ENCODE measurements at places on chromosomes 7 and 10.

DNA sequence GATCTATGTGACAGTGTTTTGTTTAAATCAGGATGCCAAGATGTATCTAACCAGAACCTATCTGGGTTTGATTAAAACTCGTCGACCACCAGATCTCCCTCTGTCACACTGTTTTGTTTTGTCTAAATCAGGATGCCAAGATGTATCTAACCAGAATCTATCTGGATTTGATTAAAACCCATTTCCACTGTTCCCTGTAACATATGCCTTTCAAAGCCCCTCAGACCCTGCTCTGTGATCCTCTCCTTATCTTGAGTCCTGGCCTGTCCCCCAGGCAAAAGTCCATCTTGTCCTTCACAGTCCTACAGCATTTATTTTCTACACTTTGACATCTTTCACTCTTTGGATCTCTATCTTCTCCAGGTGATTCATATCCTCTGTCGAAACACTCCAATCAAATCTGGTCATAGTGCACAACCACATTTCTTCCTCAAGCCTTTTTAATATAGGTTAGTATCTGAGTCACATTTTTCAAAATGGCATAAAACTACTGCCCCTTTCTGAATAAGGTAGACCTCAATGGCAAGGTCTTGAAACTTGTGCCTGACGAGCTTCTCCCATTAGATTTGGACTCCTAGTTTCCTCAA, 32.5 kb downstream of the ERLIN1 start:
- DNase-seq = no peak

GRCh38 chr10:77667426-77668324, 30.1 kb upstream of the KCNMA1 start:
- DNase-seq = no peak

DNA sequence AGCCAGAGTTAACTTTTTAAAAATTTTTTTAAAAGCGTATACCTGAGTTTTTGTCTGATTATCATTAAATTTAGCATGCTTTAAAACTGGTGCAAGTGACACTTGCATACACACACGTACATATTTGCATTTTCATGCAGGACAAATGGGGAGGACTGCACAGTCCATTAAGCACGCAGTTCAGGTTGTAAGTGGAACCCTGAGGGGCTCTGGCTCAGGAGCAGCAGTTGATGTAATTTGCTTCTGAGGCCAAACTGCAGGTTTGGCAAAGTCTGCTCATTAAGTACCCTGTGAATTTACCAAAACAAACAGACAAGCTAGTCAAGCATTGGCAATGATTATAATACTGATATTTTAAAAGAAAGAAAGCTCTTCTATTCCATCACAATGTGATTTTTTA, 215.8 kb upstream of the PFKP start:
- DNase-seq = no peak

GRCh38 chr10:98611436-98611835, 164.7 kb upstream of the HPS1 start:
- no peak for DNase-seq

GRCh38 chr7:30846378-30846777, 65.3 kb upstream of the AQP1 start:
- no peak for DNase-seq

- DNase-seq = peak; percentile 95
Observed at GRCh38 chr10:17038627-17039026, 91.0 kb downstream of the CUBN start.

GRCh38 chr10:7206412-7207100, 204.3 kb downstream of the SFMBT2 start:
- DNase-seq = no peak

DNA sequence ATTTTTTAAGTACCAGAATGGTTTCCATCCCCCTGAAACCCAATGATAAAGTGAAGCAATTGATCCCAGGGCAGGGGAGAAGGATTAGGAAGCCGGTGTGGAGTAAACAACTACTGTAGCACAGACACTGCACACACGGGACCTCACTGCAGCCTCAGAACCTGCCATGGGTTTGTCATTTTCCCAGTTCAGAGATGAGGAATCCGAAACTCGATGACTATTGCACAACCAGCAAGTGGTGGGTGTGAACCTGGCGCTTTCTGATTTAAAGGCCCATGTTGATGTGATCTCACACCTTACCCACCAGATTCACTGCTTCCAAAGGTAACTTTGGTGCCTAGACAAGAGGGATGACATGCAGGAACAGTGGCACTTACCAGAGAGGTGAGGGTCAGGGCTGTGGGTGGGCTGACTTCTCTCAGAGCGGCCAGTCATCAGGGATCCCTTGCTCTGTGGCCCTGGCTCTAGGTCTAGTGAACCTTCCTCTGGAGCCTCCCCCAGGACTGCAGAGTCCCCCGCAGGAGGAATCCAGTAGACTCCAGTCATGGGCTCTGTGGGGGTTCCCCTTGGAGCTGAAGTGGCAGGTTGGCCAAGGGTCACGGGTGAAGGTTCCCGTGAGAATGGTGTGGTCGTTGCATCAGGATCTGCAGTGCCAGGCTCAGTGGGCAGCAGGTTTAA, 62.8 kb downstream of the PKD1L1 start:
- no peak for DNase-seq

- DNase-seq = peak; percentile 80
Observed at GRCh38 chr10:5545778-5546710, 21.3 kb downstream of the CALML3 start.

DNA sequence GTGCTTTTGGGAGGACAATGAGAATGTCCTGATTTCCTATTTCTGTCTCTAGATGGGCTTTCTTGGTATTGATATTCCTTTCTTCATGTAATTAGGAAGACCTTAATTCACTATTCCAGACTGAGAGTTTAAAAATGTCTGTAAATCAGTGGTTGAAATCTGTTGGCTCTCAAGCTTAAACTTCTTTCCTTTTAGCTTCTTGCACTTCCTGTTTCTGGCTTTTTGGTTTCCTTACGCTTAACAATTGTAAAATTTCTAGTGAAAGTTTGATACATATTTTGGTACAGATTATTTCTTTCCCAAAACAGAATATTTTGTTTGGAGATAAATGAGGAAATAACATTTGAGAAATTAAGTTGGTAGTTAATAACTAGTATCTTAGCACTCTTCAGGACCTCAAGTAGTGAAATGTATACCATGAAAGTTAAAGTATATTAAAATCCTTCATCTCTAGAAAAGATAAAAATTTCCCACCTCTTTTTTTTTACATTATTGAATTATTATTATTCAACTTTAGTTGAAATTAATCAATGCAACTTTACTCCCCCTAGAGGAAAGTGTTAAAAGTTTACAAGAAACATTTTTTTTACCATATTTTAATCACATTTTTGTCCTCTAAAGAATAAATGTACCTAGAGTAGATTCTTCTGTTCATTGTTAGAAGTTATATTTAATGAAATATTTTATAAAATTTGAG, 137.2 kb downstream of the PHTF2 start:
- DNase-seq = no peak

DNA sequence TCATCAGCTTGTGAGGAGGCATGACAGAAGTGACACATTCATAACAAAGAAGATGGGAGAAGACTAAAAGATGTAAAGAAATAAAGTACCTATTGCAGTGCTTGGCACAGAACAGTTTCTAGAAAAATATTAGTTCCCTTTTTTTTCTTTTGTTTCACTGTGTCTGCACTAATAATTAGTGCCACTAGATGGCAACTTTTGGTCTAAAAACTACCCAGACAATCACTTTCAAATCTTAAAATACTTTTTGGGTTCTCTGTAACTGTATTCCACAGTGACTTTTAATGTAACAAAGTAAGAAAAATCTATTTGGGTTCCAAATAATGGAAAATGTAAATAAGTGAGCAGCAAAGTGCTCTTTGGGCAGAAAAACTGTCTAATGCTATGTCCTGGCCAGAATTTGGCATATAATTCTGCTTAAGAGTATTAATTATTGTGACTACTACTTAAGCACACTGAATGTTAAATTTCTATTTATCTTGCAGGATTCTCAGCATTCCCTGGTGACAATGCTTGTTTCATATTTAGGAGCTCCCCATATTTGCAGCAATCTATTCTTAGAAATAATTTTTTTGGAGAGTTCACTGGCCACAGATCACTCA, 134.8 kb upstream of the KIF5B start:
- DNase-seq = peak; percentile 34

DNA sequence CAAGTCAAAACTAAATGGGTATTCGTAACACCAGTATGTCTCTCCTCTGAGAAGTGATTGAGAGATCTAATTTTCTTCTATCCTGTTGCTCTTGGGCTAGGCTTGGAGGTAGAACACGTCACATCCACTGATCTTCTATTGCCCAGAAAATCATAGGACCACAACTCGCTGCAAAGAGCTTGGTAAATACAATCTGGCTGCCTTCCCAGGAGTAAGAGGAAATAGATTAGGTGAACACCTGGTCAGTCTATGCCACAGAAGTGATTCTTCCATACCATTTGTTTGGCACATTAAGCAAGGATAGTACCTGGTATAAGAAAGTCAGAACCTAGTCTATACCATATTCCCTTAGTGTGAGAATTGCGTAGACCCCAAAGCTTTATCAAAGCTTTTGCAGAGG, 129.3 kb upstream of the PHYHIPL start:
- DNase-seq = no peak

DNA sequence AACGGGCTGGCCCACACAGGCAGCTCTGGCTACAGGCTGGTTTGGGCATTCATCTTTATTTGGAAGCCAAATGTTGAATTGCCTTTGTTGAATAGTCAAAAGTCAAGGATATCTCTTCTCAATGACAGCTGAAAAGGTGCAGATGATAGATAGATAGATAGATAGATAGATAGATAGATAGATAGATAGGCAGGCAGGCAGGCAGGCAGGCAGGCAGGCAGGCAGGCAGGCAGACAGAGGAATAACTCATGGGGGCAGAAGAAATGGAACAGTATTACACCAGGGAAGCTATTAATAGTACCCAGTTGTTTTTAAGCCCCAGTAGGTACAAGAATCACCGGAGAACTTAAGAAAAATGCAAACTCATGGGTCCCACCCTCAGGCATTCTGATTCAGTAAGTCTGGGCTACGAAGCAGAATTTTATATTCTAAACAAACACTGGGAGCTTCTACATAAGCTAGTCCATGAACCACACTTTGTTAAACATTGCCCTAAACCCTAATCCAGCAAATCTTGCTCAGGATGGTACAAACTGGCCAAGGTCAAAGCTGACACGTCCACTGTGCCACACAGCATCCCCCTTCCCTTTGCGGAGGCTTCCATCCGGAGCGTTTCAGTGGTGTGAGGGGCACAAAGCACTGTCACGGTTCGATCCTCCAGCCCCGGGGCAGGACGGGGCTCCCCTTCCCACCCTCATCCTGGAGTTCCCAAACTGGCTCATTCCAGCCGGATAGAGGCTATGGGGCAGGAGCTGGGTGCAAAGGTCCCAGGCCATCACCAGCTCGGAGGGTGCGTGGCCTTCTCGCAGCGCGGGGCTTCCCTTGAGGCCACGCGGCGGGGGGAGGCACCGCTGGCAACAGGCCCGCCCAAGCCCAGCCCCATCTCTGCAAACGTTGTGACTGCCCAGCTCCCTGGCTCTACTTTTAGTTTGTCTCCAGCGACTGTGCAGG, 6.7 kb downstream of the PRKAG2 start:
- no peak for DNase-seq

DNA sequence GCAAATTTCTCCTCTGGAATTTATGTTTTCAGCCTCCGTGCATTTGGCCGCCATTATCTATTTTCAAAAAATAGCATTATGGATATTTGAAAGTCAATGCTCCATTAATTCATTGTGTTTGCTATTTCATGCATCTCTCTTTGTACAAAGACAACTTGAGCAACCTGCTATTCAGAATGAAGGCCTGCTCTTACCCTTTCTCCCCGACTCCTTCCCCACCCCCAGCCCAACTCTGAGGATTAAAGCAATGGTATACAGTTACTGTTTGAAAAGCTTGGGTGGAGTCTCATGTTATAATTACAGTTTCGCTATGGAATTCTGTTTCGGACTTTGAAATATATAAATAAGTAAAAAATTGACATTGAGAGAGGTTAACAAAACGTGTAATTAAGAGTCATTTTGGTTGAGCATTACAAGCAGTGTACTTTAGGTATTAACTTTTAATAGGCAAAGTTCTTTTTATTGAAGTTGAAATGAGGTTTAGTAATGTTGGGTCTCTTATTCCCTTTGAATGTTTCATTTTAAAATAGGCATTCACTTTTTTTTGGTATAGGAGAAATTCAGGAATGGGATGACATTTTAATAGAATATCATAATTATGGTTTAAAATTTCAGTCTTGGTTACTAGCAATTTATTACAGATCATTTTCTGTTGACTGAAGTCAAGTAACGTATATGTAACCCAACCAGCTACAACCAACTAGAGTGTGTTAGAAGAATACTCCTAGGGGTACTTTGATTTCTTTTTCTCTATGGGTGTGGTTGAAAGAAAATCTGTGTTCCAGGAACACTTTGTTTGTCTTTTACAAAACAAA, 93.1 kb downstream of the ARID5B start:
- no peak for DNase-seq

GRCh38 chr7:55043691-55044370, 25.0 kb downstream of the EGFR start:
- no peak for DNase-seq

GRCh38 chr10:97024168-97025073, 161.3 kb downstream of the SLIT1 start:
- no peak for DNase-seq

- peak; percentile 59 for DNase-seq
Observed at GRCh38 chr7:25624833-25625232, 396.5 kb upstream of the NPVF start.

DNA sequence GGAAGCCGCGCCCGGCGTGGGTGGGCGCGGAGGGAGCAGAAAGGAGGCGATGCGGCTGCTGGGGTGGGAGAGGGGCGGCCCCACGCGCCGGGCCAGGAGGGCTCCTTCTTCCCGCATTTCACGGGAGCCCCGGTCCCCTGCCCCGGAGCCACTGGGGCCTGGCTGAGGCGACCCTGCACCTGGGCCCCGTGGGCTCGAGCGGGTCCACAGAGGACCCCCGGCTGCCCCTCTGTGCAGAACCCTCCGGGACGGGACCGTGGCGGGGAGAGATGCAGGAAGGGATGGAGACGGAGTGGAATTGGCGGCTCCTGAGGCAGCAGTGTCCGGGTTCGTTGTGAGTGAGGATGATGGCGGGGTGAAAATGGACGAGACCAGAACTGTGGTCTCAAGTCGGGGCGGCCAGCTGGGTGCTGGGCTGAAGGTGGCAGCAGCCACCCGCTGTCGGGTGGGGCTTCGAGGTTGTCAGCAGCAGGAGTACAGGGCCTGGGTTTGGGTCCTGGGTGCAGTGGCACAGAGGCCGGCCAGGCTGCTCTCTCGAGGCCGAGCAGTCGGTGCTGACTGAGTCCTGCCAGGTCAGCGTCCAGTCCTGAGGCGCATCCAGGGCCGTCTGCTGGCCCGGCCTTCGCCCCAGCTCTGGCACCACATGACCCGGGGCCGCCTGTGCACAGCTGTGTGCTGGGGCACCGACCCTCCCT, 80.4 kb downstream of the VIPR2 start:
- DNase-seq = no peak

All from stromal cell of bone marrow (primary cell).